ENCODE measurements at places on chromosomes 5 and 9.
A peak's percentile ranks its signal among the peaks of the same experiment; 100 is the strongest.

DNA sequence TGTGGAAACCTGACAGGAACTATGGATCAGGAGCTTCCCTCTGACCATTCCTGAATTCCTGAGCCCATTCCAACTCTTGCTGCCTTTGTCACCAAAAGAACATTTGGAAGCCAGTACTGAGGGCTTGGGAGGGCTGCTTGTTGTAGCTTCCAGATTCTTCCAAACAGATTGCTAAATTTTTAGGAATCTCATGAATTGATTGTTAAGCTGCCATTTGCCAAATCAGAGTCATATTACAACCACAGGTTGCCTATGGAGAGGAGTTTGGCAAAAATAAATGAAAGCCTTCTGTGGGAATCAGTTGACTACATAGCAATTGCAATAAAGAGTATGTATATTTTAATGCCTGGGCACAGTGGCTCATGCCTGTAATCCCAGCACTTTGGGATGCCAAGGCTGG, 39.2 kb upstream of the SLC28A3 start:
- DNase-seq, result no peak

DNA sequence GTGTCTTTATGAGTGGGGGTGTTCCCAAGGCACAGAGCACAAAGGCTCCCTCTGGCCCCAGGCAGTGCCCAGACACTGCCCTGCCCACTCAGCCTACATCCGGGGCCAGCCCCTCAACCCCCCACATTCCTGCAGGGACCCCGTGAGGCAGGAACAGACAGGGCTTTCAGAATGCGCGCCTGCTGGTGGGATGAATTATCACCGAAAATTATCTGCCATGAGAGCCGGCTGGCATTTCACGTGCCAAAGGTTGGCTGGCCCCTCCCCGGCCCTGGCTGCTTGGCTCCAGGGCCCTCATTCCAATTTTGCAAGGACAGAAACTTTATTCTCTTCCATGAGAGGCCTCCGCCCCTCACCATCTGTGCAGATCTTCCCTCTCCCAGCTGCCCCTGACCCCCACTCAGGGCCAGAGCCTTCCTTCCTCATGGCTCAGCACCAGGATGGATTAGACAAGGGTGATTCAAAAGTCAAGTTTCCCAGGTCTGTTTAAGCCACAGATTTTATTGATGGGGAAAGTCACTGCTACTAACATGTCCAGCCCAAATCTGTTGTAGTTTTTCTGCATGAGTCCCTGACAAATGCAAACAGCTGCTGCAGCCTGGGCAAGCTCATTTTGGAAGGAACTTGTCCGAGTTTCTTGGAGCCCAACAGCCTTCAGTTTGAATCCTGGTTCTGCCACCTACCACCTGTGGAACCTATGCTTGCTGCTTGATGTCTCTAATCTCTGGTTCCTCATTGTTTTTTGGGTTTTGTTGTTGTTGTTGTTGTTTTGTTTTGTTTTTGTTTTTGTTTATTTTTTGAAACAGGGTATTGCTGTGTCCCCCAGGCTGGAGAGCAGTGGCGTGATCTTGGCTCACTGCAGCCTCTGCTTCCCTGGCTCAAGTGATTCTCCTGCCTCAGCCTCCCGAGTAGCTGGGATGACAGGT, 32.3 kb upstream of the WDR38 start:
- no peak for DNase-seq

DNA sequence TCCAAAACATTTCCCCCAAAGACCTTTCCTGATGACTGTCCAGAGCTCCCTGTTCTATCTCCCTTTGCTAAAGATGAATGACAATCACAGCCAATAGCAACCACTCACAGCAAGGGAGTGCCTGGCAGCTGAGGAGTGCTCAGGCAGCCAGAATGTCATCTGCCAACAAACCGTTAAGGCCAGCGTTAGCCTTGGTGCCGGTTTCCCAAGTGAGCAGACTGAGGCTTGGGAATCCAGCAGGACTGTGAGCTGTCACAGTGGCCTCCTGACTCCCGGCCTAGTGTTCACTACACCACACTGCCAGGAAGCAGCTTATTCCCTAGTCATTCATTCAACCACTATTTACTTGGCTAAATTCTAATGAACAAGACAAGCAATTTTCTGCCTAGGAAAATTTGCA, 24.7 kb downstream of the STK10 start:
- no peak for DNase-seq

GRCh38 chr5:149834246-149834855, 104.2 kb downstream of the PPARGC1B start:
- peak; percentile 36 for DNase-seq

DNA sequence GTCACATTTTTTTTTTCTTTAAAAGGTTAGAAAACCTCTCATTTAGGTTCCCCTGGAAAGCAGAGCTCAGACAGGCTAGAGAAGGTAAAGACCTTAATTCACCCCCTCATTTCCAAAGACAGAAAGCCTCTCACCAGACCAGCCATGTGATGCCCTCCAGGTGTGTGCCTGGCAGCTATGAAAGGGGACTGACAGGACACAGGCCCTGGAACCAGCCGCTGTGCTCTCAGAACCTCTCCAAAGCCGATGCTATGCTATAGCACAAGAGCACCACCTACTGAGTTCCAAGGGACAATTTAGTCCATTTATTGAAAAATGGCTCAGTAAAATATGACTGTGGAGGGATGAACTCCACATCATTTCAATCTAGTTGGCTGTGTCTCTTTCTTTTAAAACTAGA, 48.8 kb downstream of the FANCC start:
- DNase-seq, result no peak
